HuH-7 (cell line): ENCODE measurements at places on chromosomes 2 and 18.
A peak's percentile ranks its signal among the peaks of the same experiment; 100 is the strongest.

DNA sequence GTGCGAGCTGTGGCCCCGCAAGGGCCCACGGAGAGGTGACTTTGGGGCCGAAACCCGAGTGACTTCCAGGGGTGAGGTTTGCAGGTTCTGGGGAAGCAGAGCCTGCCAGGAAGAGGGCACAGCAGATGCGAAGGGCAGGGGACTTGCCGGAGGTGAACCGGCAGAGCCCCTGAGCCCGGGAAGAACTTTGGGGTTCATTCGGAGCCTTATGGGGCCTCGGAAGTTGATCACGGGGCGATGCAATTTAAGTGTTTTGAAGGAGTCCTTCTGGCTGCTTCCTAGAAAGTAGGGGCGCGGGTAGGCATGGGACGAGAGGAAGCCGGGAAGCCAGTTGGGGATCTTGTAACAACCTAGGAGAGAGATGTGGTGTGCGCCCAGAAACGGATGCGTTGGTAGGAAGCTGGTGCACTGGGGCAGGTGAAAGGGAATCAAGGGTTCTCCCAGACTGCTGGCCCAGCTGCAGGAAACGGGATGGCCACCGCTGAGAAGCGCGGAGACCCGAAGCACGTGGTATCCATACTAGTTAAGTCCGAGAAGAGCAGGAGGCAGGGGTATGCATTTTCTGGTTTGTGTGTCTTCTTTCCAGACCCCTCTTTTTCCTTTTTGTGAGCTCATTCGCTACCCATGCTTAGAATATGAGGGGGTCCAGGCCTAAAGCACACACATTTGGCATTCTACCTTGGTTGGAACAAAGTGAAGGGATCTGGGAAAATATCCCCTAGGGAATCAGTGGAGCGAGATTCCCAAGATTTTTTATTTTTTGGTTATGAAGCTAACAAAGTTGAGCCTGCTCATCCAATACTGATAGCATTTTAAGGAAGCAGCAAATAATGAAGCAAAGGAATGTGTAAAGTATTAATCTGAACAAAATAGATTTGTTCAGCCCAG lies 758 bp downstream of the SCLY start:
- peak; percentile 52 for DNase-seq

DNA sequence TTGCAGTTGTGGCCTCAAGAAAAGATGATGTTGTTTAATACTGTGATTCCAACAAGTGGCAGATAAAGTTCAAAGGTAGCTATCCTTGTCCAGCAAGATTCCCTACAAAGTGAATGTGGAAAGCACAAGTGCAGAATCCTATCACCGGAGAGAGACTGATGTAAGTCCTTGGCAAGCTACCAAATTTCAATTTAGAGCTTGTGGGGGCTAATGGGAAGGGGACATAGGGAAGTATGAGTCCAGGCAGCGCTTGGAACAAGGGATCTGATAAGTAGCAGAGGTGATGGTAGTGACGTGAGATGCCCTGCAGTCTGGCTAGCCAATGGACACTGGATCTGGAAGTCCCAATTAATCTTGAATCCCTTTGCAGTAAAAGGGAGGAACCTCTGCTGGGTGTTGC lies 165.2 kb upstream of the DTNA start:
- no peak for DNase-seq

DNA sequence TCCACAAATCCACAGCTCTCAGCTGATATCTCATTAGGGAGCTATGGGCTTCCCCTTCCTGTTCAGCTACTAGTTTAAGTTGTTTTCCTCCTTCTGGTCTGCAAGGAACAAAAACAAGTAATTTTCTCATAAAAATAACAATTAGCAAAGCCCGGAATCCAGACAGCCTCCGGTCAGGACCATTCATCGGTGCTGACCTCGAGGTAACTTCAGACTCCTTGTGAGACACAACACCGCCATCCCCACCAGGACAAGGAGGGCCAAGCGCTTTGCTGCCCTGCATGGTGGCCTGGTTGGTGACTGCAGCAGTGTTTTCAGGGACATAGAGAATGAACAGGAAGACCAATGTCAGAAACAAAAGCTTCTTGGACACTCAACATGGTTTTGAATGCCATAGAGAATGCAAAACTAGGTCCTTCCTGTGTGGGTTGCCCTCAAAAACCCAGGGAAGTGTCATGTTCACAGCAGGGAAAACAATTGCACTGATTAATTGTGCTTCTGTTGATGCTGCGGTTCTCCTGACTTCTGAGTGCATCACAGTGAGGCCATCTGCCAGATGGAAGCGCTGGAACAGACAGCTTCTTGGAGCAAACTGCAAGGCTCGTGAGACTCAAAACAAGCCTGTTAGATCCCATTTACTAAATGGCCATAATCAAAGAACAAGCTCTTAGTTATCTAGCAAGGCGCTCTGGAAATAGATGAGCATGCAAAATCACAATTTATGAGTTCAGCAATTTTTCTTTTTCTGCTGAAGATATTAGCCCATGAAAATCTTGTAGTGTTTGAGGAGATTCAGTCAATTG lies 77.1 kb downstream of the HS1BP3 start:
- no peak for DNase-seq

DNA sequence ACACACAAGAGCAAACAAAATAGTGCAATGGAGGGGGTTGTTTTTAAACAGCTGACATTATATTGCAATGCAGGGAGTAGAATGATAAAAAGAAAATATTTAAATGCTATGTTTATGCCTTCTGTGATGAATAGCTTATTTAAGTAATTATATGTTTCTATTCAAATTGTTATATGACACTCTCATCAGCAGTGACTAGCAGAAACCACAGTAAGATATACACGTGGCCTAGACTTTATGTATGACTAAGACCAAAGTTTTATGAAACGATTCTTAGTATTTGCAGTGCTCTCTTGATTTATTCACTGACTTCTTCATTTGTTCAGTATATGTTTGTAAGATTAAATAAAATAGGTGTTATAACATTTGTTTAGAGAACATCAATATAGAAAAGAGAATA lies 26.1 kb upstream of the C1D start:
- no peak for DNase-seq

- DNase-seq = no peak
Observed at GRCh38 chr2:205582366-205582765, 99.9 kb upstream of the NRP2 start.

GRCh38 chr18:11124054-11124453 lies 25.3 kb downstream of the PIEZO2 start:
- DNase-seq = no peak

DNA sequence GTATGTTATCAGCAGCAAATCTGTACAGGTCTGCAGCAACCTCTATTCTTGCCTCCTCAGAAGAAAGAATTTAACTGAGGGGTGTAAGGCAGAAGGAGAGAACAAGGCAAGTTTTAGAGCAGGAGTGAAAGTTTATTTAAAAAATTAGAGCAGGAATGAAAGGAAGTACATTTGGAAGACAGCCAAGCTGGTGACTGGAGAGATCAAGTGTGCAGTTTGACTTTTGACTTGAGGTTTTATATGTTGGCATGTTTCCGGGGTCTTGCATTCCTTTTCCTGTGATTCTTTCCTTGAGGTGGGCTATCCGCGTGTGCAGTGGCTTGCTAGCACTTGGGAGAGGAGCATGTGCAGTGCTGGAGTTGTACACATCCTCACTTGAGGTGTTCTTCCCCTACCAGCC lies 16.5 kb upstream of the CERS6 start:
- no peak for DNase-seq
